ENCODE measurements at places on chromosomes 13 and 19. TPM values are rescaled to one million over a fixed set of nuclear protein-coding genes. Genes with fewer than 3 reads are reported as not detected.
A peak's percentile ranks its signal among the peaks of the same experiment; 100 is the strongest.

DNA sequence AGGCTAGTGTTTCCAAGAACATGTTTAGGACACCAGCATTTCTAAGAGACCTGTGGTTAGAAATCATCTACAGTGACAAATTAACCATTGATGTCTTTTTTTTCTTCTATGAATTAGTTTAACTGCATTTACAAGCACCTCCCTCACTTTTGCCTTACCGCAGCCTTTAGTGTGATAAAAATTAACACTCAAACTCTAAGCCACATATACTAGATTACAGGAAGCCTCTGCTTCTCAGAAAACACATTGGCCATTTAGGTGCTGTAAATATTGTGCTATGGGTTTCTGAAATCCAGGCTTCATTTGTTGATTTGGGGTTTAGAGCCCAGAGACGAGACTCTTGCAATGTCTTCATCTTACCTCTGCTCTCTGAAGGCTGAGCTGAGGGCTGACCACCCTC is 34.6 kb upstream of the OLFM4 start:
- no peak for DNase-seq

- DNase-seq, result no peak
These were observed 34.0 kb downstream of the DPF1 start for GRCh38 chr19:38190061-38190460.

RAB3A gene
- total RNA-seq, result 0.85 TPM

- DNase-seq, result no peak
These were observed 22.1 kb downstream of the MYO9B start for GRCh38 chr19:17097593-17098126.

PLK5 gene
- total RNA-seq, result not detected

- no peak for DNase-seq
These were observed 7.1 kb upstream of the LILRA5 start for GRCh38 chr19:54319892-54320670.

- DNase-seq, result no peak
These were observed 61.4 kb downstream of the MICU2 start for GRCh38 chr13:21542563-21542962.

CYP2F1 gene
- total RNA-seq, result not detected

- DNase-seq, result no peak
These were observed 1.6 kb upstream of the ADAMTS10 start for GRCh38 chr19:8611877-8612806.

GRCh38 chr13:109160887-109161669 is 531.7 kb downstream of the MYO16 start:
- DNase-seq, result peak; percentile 85

All from foreskin keratinocyte (primary cell).